ENCODE measurements at places on chromosomes 16 and 17.

GRCh38 chr17:48593840-48594537 is 410 bp upstream of the HOXB5 start:
- DNase-seq = peak; percentile 98

DNA sequence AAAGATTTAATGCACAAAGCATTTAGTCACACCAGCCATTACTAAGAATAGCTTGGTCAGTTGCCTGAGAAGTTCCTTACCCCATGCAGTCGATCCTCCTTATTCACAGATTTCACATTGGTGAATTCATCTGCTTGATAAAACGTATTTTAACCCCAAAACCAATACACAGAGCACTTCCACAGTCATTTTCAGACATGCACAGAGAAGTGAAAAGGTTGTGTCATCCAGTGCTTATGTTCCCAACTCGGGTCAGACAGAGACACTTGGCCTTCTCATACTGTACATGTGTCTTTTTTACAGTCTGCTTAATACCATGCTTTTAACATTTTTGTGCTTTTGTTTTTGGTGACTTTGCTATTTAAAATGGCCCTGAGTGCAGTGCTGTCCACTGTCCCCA is 219.7 kb downstream of the SPECC1 start:
- DNase-seq = peak; percentile 16

DNA sequence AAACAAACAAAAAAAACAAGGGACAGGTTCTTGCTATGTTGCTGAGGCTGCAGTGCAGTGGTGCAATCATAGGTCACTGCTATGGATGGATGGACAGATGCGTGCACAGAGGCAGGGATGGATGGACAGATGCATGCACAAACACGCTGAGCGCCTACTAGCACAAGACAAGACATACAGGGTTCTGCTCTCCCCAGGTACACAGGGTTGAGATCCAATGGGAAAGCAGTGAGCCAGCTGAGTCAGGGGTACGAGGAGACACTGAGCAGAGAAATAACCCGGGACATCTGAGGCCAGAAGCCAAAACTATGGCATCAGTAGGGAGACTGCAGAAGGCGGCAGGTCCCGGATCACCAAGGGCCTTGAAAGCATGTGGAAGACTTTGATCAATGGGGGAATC is 6.2 kb downstream of the IL32 start:
- no peak for DNase-seq

DNA sequence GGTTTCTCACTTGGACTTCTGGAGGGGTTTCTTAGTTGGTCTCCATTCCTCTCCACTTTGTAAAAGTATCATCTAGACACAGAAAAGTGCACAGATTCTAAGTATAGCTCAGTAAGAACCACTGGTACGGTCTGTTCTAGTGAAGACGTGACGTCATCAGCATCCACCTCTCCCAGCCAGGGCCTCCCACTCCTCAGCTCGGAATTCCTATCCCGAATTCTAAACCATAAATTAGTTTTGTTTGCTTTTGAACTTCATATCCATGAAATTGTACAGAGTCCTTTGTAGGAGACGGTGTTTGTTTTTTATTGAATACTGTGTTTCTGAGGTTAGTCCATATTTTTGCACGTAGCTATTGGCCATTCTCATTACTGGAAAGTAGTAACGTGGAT is 25.5 kb downstream of the FOXK2 start:
- DNase-seq = no peak

DNA sequence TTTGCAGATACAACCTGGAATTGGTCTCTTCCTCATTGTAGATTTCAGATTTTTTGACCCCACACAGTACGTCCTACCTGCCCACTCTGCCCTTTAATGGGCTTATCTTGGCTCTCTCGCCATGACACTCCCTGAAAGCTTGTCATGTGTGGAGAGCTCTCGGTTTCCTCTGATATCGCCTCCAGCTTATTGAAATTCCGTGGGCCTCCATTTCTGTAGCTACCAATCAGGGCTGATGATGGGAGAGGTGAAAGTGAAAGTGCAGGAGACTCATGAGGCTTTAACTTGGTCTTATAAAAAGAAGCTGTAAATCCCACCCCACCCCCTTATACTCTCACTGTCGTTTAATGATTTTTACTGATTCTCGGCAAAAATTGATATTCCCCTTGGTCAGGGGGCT is 17.7 kb downstream of the HOXB1 start:
- no peak for DNase-seq

DNA sequence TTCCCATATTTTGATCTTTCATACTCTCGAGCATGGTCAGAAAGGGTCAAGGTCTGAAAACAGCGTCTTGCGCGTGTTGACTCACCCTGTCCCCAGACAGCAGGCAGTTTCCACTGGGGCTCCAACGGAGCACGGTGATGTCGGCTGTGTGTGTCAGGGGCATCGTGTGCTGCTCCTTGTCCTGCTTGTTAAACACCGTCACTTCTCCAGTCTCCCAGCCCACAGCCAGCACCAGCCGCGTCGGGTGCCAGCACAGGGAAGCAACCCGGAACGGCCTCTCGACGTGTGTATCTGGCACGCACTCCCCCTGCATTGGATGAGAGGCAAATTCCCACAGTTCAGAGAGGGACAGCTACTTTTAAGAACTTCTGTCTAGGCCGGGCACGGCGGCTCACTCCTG is 9.6 kb downstream of the IFT140 start:
- no peak for DNase-seq

DNA sequence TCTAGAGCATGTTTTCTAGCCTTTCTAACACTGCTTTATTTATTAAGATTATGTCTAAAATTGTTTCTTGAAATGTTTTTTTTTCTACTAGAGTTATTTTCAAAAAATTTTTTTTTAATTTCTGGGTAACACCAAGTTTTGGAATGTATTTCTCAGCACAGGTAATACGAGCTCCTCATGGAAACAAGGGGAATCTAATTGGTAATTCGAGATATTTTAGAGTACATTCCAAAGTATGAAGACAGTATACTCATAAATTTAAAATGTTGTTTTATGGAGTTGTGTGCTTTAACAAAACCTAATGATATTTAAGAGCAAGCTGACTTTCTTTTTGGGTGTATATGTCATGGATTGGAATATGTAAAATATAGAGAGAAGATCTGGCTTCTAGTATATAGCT is 42.4 kb downstream of the OMG start:
- no peak for DNase-seq

DNA sequence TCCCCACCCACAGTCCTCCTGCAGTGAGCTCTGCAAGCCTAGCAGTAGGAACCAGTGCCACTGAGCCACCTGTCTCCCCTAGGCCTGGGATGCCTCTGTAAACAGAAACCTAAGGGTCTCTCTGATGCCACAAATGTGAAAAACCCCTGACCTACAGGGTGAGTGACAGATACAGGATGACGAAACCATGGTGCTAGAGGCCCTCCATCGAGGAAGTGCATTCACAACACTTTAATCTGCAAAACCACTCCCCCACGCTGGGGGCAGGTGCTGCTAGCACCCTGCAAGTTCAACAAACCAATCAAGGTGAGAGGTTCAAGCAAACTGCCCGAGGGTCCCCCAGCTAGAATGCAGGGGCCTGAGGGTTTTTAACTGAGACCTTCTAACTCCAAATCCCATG is 59.5 kb downstream of the CDYL2 start:
- DNase-seq = no peak

GRCh38 chr17:30345527-30346075 is 11.7 kb upstream of the TMIGD1 start:
- no peak for DNase-seq

GRCh38 chr16:84084570-84085270 is 32.0 kb downstream of the MBTPS1 start:
- DNase-seq = peak; percentile 53

- no peak for DNase-seq
Observed at GRCh38 chr17:40828454-40829044, 6.1 kb upstream of the KRT10 start.

DNA sequence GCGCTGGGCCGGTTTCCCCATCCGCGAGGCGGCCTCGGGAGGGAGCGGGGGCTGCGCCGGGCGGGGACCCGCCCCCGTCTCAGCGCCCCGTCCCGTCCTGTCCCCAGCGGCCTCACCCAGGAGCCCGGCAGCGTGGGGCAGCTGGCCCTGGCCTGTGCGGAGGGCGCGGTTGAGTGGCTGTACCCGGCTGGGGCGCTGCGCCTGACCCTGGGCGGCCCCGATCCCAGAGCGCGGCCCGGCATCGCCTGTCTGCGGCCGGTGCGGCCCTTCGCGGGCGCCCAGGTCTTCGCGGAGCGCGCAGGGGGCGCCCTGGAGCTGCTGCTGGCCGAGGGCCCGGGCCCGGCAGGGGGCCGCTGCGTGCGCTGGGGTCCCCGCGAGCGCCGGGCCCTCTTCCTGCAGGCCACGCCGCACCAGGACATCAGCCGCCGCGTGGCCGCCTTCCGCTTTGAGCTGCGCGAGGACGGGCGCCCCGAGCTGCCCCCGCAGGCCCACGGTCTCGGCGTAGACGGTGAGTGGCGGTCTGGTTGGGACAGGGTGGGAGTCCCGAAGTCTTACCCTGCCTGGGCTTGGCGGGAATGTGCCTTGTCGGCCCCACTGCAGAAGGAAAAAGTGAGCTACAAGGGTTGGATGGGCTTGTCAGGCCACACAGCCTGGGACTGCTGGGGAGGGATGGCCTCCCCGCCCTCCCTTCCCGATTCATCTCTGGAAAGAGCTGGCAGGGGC is 720 bp downstream of the METRN start:
- DNase-seq = peak; percentile 35
